ENCODE measurements at places on chromosomes 6 and 20.

- DNase-seq: no peak
Observed at GRCh38 chr20:37890108-37890507, 12.8 kb upstream of the VSTM2L start.

DNA sequence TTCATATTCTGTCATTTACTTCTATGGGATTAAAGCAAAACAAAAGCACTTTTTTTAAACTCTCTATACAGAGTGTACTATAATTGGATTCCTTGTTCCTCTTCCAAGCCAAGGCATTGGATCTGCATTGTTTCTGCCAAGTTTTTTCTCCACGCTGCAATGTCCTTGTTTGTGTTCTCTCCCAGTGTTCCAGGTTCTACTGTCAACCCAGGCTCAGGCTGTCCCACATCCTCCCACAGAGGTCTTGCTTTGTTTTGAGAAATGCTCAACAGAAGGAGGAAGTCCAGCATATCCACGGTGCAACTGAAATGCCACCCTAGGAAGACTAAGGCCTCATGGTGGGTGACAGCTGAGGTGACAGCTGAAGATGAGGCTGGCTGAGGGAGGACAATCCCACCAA lies 287.1 kb upstream of the PRDM1 start:
- DNase-seq: no peak

GRCh38 chr6:120774275-120774674 lies 560.0 kb downstream of the TBC1D32 start:
- DNase-seq: no peak

DNA sequence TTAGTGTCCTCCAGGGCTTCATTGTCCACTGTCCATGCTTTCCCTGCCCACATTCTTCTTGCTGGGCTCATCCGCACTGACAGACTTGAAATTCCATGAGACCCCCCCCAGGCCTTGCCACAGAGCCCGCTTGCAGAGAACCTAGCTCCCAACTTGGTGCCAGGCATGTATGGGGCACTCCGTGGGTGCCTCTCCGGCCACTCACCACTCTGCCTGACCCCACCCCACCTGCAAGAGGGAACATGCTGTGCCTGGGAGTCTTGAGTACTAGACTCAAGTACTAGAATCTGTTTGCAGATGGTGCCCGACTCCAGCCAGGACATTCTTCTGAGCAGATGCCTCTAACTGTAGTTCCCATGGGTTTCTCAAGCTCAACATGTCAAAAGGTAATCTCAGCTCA lies 47.9 kb downstream of the TRERF1 start:
- no peak for DNase-seq

DNA sequence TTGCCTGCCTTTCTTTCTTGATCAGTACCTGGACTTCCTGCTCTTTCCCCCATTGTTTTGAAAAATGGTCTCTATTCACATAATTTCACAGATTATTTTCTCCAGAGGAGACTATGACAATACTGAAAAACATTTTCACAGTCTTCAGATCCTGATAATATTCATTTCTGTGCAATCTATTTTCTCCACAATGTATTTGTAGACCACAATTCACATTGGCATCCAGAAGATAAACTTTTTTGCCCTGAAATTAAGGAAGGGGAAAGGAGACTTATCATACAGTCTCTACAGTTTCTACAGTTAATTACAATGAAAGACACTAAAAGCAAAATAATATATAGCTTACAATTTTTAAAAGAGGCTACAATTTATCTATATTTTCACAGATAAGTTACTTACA lies 18.4 kb downstream of the LCA5 start:
- no peak for DNase-seq

DNA sequence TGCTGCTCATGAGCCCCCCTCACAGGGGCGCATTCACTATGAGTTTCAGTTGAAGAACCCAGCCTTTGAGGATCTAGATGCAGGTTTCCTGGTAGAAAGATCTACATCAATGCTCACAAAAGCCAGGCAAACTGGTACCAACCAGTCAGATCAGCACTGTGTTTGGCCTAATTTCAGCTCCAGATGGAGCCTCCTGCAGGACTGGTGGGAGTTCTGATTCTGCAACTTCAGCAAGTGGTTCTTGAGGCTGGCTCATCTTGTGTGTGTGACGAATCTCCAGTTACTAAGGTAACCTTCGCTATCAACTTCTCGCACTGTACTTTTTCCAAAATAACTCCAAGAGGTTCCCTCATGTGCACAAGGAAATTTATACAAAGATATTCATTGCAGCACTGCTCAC lies 118.8 kb downstream of the ZMYND8 start:
- no peak for DNase-seq

DNA sequence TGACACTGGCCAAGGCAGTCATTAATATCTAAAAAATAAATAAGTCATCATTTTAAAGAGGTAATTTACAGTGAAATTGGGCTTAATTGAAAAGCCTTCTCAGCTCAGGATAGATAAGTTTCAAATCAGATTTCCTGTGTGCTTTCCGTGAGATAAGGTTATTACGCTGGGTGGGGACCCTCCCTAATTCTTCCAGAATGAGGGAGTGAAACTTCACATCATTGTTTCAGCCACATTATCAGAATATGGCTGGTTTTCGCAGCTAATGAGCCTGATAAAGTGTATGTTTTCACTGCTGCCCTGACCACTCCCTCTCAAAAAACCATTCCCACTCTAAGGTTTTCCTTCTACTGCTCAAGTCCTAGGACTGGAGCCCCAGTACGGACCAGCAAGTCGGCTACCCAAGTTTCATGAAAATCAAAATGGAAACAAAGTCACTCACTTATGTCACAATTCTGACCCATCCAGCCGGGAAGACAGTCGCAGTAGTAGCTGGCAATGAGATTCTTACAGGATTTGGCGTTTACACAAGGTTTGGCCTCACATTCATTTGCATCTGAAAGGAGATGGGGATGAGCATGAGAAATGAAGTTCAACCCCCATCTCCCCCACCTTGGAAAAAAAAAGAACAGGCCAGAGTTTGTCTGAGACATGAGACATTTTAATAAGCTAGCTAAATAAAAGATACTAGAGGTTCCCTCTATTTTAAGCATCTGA lies 24.6 kb downstream of the JAG1 start:
- no peak for DNase-seq

- no peak for DNase-seq
Observed at GRCh38 chr6:47252633-47253032, 57.1 kb downstream of the TNFRSF21 start.

DNA sequence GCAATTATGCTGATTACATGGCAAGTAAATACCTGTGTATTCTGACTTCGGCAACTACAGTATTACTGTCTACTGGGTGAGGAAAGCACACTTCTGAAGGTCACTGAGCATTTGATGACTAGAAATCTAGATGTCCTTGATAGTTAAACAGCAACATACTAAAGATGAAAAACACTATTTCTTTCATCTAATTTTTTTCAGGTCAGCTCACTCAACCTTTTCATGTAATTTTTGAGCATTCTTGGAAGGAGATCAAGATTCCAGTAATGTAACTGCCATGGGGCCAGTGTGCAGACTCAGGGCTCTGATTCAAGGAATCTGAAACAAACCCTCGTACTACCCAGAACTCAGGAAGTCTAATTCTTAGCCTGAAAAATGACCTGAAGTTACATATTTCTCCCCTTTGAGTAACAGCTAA lies 222.6 kb upstream of the TAB2 start:
- peak; percentile 74 for DNase-seq

DNA sequence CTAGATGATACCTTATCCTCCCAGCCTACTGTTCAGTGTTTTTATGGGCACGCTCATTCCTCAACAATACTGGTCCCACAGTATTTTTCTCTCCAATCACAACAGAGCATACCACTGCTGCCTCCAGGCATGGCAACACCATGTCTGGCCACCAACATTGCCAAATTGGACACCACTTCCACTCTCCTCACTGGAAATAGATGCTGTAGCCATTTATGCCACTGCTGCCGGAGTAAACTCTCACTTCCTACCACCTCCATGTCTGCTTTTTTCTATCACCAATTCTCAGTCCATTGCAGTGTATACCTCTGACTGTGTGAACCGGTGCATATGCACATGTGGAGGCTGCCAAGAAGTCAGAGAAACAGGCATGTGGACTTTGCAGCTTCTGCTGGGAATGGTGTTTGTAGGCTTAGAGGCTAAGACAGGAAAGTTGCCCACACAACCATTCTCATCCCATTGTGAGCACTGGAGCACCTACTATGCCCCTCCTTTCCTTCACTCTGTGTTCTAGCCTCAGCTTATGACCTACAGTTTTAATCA lies 14.4 kb downstream of the PI3 start:
- no peak for DNase-seq

DNA sequence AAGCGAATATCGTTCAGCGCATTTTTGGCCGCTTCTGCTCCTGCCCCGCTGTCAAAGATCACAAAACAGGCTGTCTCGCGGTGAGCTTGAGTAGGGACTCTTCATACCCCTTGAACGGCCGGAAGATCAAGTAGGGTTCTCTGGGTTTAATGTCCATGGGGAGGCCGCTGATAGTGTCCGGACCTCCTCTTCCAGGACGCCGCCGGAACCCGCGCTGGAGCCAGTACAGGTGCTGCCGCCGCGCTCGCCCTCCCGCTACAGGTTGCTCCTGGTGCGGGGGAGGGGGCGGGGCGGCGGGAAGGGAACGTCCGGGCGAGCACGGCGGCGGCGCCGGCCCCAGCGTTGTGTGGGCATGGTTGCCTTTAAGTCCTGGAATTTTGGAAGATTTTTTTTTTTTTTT lies 67.4 kb downstream of the KHDC1L start:
- no peak for DNase-seq

DNA sequence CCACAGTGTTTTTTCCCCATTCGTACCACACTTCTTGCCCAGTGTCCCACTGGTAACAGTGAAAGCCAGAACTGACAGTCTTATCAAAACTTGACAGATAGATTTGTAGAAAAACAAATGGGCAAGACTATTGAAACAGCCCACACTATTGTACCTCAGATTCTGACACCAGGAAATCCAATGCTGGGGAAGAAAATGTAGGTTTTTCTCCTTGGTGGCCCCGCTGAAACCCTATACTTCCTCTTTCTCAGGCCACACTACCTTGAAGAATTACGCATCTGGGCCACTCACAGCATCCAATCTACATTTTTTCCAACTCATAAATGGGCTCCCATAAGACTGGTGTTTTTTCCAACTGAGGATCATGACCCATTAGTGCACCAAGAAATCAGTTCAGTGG lies 90.9 kb upstream of the HDDC2 start:
- no peak for DNase-seq

DNA sequence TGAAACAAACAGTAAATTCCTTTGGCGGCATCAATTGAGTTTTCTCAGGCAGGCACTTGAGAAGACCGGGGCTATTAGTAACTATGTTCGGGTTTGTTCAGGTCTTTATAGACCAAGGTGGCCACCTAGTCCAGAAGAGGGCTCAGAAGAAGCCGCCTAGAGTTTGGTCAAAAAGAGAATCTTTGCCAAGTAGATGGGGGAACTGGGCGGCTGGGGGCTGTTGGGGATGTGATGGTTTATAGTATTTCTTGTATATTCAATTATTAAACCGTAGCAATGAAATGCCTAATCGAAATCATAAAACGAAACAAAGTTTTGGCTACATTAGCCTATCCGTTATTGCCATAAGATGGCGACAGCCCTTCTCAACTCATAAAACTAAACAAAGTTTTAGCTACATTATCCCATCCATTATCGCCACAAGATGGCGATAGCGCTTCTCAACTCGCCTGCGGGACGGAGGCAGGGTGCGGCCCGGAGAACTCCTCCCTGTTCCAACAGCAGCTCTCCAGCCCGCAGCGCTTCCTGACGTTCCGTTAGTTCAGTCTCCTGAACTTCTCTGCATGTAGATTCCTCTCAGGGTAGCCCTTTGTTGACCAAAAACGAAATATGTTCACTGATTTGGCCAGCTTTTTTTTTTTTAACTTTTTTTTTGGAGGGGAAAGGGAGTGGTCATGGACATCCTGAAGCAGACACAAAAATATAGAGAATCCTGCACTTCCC lies 120.5 kb upstream of the PRSS16 start:
- peak; percentile 84 for DNase-seq

DNA sequence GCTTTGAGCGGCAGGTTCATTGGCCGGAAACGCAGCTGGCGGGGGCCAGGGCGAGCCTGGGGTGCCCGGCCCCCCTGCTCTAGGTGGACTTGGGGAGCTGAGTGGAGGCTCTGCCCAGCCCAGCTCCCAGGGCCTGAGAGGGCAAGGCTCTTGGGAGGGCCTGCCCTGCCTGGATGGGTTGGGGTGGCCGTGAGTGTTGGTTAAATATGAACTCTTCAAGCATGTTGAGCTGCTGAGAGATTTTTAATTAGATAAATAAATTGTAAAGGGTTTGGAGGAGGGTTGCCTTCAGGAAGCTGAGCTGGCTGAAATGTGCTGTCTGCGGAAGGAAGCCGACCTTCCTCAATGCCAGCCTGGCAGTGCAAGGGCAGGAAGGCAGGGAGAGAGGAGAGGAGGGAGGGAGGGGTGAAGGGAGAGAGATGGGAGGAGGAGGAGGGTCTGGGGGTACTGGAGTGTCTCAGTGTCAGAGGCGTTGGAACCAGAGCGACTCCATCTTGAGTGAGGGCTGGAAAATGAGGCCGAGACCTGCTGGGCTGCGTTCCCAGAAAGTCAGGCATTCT lies 39.4 kb upstream of the PMEPA1 start:
- DNase-seq: no peak

GRCh38 chr6:71967436-71967835 lies 81.1 kb downstream of the RIMS1 start:
- DNase-seq: no peak

DNA sequence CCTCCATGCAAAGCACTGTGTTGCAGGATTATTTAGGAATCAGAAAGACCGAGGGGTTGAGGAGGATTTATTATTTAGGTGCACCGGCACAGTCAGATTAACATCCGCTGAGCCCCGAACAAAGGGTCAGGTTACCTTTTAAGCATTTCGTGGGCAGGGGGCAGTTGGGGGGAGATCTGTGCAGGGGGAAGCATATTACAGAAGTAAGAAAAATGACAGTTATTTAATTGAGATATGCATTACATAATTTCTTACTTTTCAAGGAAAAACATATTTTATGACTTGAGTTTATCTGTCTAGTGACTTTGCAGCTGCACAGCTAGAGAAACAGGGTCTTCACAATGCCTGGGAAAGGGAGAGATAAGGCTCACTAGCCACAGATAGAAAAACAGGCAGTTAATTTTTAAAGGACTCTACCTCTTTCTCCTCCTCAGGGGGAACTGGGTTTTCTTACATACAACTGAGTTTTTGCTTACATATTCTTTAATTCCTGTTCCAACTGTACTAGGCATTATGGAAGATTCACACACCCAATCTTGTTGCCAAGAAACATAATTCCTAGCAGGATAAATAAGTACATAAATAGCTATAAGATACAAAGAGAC lies 1.7 kb upstream of the HINT3 start:
- no peak for DNase-seq

GRCh38 chr6:47358440-47359225 lies 48.9 kb upstream of the TNFRSF21 start:
- no peak for DNase-seq

Data from CD4-positive, alpha-beta T cell treated with Interferon alpha-2 for 1 hour (primary cell).